ENCODE measurements at places on chromosomes 3 and 15. TPM values are rescaled to one million over a fixed set of nuclear protein-coding genes. Genes with fewer than 3 reads are reported as not detected.

Gene CXCR6
- total RNA-seq, result 0.16 TPM

GRCh38 chr15:56821721-56822425 lies 88.6 kb upstream of the ZNF280D start:
- H3K4me3 ChIP-seq, result no peak overlapping the region
- no peak overlapping the region for H3K27ac ChIP-seq
- no peaks in the 10 kb centered on the region for H3K4me1 ChIP-seq
- H3K36me3 ChIP-seq, result no peaks in the 10 kb centered on the region
- no peaks in the 10 kb centered on the region for H3K27me3 ChIP-seq

Gene TMC3
- total RNA-seq, result 0.16 TPM

- DNase-seq, result no peak
- H3K4me3 ChIP-seq, result no peak overlapping the region
- H3K36me3 ChIP-seq, result no peaks in the 10 kb centered on the region
- H3K4me1 ChIP-seq, result peaks cover 14% of the 10 kb centered on the region
Measured at GRCh38 chr3:127765735-127766134, 56.6 kb downstream of the MGLL start.

GRCh38 chr3:185175370-185175987 lies 22.6 kb upstream of the C3orf70 start:
- DNase-seq, result peak; percentile 57
- no peak overlapping the region for H3K4me3 ChIP-seq
- H3K27ac ChIP-seq, result peak overlapping the region; percentile 71
- H3K27me3 ChIP-seq, result no peaks in the 10 kb centered on the region
- no peaks in the 10 kb centered on the region for H3K36me3 ChIP-seq
- peaks cover 10% of the 10 kb centered on the region for H3K4me1 ChIP-seq

Gene DAZL
- 49.8 TPM for total RNA-seq

Gene CRABP1
- 0.74 TPM for total RNA-seq

- no peaks in the 10 kb centered on the region for H3K36me3 ChIP-seq
- peaks cover 7% of the 10 kb centered on the region for H3K4me1 ChIP-seq
- DNase-seq, result no peak
- H3K4me3 ChIP-seq, result no peak overlapping the region
- no peaks in the 10 kb centered on the region for H3K27me3 ChIP-seq
Measured at GRCh38 chr3:196263819-196264218, 23.7 kb downstream of the PCYT1A start.

DNA sequence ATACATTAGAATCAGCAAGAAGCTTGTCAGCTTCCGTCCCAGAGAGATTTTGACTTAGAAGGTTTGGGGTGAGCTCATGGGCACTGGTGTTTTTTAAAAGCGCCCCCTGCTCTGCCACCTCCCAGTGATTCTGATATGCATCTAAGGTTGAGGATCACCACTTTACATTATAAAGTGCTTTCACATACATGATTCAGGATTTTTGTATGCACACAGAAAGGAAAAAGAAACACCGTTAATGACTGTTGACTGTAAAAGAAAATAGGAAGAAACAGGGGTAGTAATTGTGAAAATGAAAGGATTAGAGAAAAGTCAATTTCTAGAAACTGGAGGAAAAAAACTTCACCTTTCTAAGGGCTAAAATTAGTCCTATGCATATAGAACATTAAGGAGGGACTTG lies 104.9 kb upstream of the ZBED2 start:
- H3K27ac ChIP-seq, result no peak overlapping the region
- H3K4me1 ChIP-seq, result no peaks in the 10 kb centered on the region
- no peaks in the 10 kb centered on the region for H3K36me3 ChIP-seq
- H3K27me3 ChIP-seq, result no peaks in the 10 kb centered on the region

Gene PPM1M
- 12.9 TPM for total RNA-seq

Measured in testis (tissue), 5 donors.